ENCODE measurements at places on chromosomes 5 and 9. TPM values are rescaled to one million over a fixed set of nuclear protein-coding genes. Genes with fewer than 3 reads are reported as not detected.

Gene NPR3
- 35.8 TPM for polyA plus RNA-seq

Gene SARDH
- 5.9 TPM for polyA plus RNA-seq

Gene SPINK5
- polyA plus RNA-seq, result not detected

Gene THBS4
- 1.1 TPM for polyA plus RNA-seq

Gene CDHR2
- 0.02 TPM for polyA plus RNA-seq

Gene ASPN
- polyA plus RNA-seq, result 1.7 TPM

Gene PDE6A
- polyA plus RNA-seq, result 0.06 TPM

Gene C9
- not detected for polyA plus RNA-seq

Gene MYMK
- polyA plus RNA-seq, result not detected

Gene CDH9
- polyA plus RNA-seq, result not detected

Gene PTGER4
- 0.06 TPM for polyA plus RNA-seq

Gene ARL14EPL
- not detected for polyA plus RNA-seq

Gene C9orf50
- 0.30 TPM for polyA plus RNA-seq

Gene SVEP1
- 0.11 TPM for polyA plus RNA-seq

Gene IFNA1
- polyA plus RNA-seq, result not detected

Gene PKD2L2
- 0.11 TPM for polyA plus RNA-seq

Gene BRINP1
- 0.41 TPM for polyA plus RNA-seq

Gene PCDHGA9
- polyA plus RNA-seq, result 0.13 TPM

Gene HAPLN1
- polyA plus RNA-seq, result 0.39 TPM

Gene MYOZ3
- polyA plus RNA-seq, result 0.26 TPM

Gene VCAN
- 142 TPM for polyA plus RNA-seq

Gene CCNI2
- 0.34 TPM for polyA plus RNA-seq

Gene CTSL
- polyA plus RNA-seq, result 98.3 TPM

Gene ARSI
- 0.03 TPM for polyA plus RNA-seq

Gene SLC2A8
- polyA plus RNA-seq, result 15.1 TPM

Gene MED7
- polyA plus RNA-seq, result 8.1 TPM

Gene OBP2B
- not detected for polyA plus RNA-seq

Gene TTC23L
- 0.54 TPM for polyA plus RNA-seq

All from SK-N-SH (cell line).